ENCODE measurements at places on chromosomes 12 and 14. TPM values are rescaled to one million over a fixed set of nuclear protein-coding genes. Genes with fewer than 3 reads are reported as not detected.

VSIG10 gene
- total RNA-seq = 27.3 TPM

DNA sequence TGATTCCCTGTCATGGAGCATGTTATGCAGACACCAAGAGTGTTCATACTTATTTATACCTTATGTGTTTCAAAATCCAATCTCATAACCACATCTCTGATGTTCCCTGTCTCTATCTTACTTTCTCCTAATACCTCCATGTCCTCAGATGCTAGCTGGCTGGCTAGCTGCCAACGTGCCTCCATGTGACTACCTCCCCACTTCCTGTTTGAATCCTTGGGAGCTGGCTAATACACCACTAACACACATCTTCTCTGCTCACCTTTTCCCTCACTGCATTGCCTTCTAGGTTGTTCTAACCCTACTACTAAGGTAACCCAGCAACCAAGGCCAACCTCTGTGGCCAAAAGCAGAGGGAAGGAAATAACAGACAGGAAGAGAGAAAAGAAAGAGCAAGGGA is 27.3 kb downstream of the TTC5 start:
- peak; percentile 4 for DNase-seq

SLC17A8 gene
- total RNA-seq = not detected

TMEM229B gene
- 2.9 TPM for total RNA-seq

GALNT4 gene
- total RNA-seq = 11.4 TPM

GRCh38 chr12:104064031-104064841 is at the start of gene HCFC2:
Gene HCFC2 (plus strand): TSS chr12:104064531. CDS start chr12:104064561, 30 bp downstream.
- DNase-seq = no peak

DNA sequence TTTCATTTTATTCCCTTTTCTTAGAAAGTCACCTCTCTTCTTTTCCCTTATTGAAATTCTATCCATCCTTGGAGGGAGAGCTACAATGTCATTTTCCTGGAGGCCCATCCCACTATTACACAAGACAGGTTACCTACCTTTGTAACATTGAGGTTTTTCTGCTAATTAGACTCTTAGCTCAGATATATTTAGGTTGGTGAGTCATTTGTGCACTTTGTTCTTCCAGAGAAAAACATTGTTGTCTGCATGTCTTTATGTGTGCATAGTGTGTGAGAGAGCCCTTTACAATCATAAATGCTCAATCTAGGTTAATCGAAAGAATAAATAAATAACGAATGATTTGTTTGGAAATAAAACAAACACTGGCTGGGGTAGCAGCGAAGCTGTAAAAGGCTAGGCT is 191.8 kb downstream of the DACT1 start:
- no peak for DNase-seq

- DNase-seq = no peak
Observed at GRCh38 chr12:55830601-55831446, 1.4 kb upstream of the DNAJC14 start.

DNA sequence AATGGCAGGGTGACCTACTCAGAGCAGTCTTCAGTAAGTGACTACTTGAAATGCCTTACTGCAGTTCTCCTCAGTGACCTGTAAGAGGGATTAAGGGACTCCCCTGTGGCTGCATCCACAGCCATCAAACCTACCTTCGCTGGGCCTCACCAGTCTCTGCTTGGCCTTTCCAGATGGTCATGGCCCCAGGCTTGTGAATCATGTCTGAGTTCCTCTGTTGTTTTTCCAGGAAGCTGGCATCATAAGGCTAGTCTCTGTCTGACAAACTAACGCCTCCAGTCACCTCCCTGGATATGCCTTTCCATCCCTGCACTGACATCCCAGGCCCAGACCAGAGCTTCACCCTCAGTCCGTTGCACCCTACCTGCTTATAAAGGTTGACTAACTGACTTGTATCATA is 14.0 kb downstream of the RNASE2 start:
- DNase-seq = no peak

DNA sequence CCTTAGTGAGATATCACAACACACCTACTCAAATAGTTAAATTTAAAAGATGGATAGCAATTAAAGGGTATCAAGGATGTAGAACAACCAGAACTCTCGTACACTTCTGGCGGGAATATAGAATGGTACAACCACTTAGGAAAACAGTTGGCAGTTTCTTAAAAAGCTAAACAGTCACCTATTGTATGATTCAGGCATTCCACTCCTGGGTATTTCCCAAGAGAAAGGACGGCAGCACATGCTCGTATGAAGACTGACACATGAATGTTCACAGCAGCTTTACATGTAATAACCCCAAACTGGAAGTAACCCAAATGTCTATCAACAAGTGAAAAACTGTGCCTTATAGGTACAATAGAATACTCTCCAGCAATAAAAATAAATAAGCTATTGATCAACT is 465.2 kb downstream of the VRK1 start:
- no peak for DNase-seq

- DNase-seq = no peak
Observed at GRCh38 chr14:63186453-63186852, 17.8 kb upstream of the RHOJ start.

DNA sequence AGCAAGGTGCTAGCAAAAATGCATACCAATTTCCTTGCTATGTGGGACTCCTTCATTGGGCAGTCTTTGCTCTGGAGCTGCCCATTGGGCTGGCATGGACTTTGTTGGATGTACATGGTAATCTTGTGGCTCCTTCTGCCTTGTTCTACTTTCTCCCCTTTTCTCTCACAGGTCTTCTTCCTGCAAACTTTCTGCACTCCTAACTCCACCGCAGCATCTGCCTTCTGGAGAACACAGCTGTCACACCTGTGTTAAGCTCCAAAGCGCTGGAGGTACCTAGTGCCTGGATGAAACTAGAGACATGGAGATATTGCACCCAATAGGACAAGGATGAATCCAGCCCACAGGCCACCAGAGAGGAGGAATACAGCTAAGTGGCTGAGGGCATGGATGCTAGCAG is 60.7 kb upstream of the CCND2 start:
- no peak for DNase-seq

DNA sequence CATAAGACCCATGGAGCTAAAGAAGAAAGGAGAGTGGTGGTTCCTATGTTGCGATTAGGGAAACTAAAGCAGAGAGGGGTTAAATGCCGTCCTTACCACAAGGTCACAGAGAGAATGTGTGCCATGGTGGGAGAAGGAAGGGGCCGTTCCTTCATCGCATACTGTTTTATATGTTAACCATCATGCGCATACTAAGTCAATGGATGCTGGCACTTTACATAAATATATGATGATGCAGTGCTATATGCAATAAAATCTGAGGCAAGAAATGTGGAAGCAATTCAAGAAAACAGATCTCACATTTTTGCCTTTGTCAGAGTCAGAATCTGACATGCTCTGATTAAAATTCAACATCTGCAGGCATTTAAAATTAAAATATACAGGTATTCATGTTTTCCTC is 168.1 kb downstream of the BMP4 start:
- no peak for DNase-seq

DNA sequence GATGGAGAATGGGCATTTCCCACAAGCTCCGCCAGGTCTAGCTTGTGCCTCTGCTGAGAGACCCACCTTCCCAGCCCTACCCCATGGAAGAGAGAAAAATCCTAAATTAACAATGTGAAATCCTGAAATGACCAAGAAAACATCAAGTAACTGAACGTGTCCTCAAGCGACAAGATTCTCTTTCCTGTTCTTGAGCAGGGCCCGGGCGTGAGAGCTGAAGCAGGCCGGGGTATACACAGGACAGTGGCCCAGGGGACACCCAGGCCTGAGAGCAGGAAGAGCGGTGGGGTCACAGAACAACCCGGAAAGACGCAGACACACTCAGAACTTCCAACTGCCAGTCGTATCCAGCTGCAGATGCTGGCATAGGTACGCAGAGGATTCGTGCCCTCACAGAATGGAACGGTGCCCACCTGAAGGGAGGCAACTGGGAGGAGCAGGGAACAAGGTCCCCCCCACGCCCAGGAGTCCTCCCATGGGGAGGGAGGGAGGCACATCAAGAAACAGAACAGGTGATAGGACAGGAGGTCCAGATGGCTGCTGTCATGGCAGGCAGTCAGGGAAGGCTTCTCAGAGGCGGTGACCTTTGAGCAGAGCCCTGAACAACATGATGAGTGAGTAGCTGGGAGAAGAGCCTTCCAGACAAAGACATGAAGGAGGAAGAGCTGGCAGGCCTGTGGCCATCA is 9.1 kb downstream of the RIMBP2 start:
- no peak for DNase-seq

TSPAN11 gene
- total RNA-seq = 31.1 TPM

GRCh38 chr14:77000340-77001270 is 27.9 kb downstream of the IRF2BPL start:
- DNase-seq = no peak

GRCh38 chr14:64656986-64657385 is 47.2 kb upstream of the PLEKHG3 start:
- DNase-seq = no peak

ADAMTS20 gene
- not detected for total RNA-seq

GRCh38 chr14:68140076-68140741 is 320.6 kb downstream of the RAD51B start:
- peak; percentile 79 for DNase-seq

- DNase-seq = no peak
Observed at GRCh38 chr12:3014641-3015040, 55.4 kb downstream of the TEAD4 start.

- DNase-seq = no peak
Observed at GRCh38 chr12:131466306-131466705, 244.6 kb upstream of the SFSWAP start.

KRT72 gene
- not detected for total RNA-seq

GLIPR1L1 gene
- not detected for total RNA-seq

DNA sequence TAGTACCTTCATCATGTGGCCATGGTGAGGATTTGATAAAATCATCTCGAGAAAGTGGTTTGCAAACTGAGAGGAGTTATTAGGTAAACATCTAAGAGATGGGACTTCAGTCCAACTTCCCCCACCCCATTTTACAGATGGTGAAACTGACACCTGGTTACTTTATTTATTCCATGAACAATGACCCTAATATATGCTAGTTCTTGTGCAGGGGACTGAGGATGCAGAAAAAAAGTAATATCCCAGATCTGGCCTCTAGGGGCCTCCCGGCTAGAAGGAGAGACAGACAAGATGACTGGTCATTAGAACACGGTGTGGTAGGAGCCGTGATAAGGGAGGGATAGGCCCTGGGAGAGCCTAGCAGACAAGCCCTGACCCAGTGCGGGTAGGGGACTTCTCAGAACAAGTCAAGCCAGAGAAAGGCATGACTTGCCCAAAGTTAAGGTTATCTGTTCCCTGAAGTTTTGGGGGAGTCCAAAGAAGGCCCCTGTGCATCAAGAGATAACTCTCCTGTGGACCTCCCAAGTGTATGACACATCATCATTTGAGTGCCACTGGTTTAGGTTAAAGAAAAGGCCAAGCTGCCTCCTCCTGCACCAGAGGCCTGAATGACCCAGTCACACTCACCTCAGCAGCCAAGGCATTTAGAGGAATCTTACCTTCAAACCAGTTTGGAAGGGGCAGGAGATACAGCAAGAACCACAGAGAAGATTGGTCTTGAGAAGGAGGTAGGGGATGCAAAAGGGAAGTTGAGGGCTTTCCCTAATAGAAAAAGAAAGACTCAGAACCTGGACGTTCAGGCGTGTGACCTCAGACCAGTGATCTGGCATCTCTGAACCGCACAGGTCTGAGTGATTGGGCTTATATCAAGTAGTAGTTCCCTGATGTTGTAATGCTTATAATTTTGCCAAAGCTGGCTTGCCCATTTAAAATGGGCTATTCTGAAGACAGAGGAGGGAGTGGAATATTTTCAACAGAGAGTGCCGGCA is 1.6 kb downstream of the CMKLR1 start:
- no peak for DNase-seq

- no peak for DNase-seq
Observed at GRCh38 chr12:25005376-25005775, 56.5 kb upstream of the BCAT1 start.

DNA sequence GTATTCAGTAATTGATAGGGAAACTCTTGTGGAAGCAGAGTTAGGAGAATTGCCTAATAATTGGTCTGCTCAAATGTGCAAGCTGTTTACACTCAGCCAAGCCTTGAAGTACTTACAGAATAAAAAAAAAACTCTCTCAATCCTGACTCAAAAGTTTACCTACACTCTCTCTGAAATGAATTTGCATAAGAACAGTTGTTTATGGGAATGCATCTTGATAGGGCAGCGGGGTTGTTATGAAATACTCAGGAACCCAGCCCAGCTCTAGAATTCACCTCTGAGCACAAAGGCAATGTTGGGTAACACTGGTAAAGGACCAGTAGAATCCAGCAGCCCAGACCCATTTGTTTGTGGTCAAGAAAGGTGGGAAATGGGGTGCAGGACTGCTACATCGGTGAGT is 267.0 kb downstream of the CPNE8 start:
- DNase-seq = no peak

DNA sequence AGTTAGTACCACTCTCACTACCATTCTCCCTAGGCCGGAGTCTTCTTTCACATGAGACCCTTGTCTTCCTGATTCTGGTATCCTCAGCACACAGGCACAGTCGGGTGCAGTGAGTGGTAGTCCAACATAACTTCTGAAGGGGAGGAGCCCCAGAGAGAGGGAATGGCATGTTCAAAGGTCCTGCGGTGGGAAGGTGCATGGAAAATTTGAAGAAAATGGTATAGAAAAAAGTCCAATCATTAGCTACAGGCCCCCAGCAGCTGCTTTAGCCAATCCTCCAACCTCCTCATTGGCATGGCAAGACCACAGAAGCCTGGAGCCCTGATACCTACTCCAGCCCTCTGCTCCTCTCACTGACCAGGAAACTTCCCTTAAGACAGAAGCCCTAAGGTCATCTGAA is 96.6 kb downstream of the ZFP36L1 start:
- DNase-seq = no peak

TAC3 gene
- not detected for total RNA-seq

DNA sequence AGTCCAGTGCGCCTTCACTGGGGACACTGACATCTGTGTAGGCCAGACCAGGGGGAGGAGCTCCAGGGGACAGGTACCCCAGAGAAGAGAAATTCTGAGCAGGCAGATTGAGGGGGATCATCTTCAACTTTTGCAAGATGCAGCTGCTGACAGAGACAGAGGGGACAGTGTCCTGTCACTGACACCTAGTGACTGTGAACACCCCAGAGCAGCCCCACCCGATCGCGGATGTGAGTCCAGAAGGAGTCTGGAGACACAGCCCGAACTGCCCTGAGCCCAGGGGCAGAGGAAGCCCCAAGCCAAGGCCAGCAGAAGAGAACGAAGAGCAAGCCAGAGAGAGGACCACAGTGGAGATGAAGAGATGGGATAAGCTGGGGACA is 21.7 kb upstream of the LRTM2 start:
- no peak for DNase-seq

GRCh38 chr12:77751939-77752338 is 78.8 kb upstream of the NAV3 start:
- peak; percentile 33 for DNase-seq

- DNase-seq = no peak
Observed at GRCh38 chr12:16586350-16587109, 19.4 kb downstream of the LMO3 start.
